ENCODE measurements at places on chromosomes 2 and 18.

DNA sequence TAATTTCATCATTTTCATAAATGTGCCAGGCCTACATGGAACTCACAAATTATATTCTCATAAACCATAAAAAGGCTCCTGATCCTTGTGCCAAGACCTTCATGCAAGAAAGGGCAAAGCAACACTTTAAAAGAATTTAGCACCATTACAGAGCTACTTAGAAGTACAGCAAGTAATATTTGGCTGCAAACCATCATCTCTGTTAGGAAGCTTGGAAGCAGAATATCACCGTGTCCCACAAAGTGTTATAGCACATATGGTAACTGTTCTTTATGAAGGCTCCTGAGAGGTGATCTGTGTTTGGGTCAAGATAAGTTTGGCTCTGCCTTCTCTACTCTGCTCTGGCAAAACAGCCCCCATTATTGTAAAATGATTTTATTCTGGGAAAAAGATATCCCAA, 59.7 kb upstream of the KCNJ3 start:
- DNase-seq: no peak

DNA sequence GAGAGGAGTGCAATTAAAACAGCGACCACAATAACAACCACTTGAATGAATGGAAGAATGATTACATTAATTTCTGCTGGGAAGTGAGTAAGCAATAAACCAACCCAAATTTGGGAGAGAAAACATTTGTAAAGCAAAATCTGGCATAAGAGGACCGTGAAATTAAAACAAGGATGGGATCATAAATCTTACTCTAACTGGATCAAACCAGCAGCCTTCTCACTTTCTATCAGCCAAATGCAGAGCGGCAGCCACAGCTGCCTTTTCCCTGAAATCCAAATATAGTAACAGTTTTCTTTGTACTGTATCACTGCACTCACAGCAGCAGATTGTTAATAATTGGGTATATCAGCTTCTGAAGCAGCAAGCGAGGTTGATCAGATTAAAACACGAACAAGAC, 245.2 kb upstream of the REG3G start:
- DNase-seq: peak; percentile 71

DNA sequence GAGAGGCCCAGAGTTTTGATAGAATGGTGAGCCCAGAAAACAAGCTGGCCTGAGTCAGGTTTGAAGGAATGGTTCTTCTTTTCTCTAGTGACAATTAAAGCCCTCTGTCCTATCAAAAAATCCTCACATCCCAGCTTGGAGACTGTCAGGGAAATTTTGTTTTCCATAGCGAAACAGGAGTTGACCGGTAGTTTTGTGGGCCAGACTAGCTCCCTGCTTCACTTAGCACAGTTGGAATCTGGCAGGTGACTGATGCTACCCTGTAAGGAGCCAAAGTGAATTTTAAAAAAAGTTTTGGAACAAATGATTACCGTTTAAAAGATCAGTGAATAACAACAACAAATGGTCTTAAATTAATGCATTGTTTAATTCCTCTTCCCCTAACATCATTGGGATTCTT, 6.7 kb downstream of the NAB1 start:
- DNase-seq: no peak

DNA sequence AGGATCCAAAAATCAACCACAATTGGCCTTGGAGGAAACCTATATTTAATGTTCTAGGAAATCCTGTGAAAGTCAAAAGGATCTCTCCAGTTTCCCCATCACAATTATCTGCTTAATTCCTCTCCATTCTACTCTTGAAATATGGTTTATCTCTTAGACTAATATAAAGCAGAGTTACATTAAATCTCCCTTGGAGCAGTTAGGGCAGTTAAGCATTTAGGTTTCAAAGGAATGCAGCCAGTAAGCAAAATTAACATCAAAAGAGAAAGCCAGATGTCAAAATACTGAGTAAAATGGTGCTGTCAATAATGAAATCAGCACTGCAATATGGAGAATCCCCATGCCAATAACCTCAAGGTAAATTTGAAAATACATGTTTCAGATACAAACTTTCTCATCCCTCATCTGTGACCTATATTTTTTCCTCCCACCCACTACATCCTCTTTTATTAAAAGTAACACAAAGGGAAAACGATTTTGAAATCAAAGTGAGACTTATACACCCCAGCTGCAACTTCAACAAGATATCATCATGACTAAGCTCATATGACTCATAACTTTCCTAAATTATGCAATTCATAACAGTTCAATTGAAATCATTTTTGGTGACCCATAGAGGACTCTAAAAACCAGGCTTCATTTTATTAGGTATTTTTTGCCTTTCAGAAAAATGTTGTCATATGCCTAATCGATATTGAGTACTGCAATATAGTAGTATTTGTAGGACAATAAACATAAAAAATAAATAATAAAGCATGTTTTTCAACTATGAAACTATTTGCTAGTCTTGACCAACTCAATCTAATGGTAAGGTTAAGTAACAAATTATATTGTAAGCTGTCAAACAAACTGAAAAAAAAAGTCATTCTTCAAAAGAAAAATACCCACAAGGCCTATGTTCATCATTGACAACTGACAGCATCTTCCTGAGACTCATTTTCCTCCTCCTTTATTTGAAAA, 3.1 kb downstream of the ADAM17 start:
- DNase-seq: no peak

- DNase-seq: no peak
Observed at GRCh38 chr2:119402645-119403560, 28.8 kb upstream of the TMEM37 start.

- no peak for DNase-seq
Observed at GRCh38 chr18:75462178-75462832, 34.8 kb upstream of the SMIM21 start.

DNA sequence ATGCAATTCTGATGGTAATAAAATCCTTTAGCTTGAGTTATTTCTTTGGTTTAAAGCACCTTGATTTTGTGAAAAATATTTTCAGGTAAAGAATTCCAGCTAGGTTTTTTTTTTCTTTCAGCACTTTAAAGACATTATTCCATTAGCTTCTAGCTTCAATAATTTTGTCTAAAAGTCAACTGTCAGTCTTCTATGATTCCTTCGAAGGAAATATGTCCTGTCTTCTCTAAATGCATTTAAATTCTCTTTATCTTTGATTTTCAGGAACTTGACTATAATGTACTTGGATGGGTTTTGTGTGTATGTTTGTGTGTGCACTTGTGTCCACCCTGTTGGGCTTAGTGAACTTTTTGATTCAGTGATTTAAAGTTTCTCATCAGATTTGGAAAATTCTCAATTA, 4.7 kb downstream of the LONRF2 start:
- no peak for DNase-seq
